ENCODE measurements at places on chromosomes 5 and 9.

- DNase-seq, result no peak
These were observed 71.1 kb downstream of the MLLT3 start for GRCh38 chr9:20551236-20551635.

DNA sequence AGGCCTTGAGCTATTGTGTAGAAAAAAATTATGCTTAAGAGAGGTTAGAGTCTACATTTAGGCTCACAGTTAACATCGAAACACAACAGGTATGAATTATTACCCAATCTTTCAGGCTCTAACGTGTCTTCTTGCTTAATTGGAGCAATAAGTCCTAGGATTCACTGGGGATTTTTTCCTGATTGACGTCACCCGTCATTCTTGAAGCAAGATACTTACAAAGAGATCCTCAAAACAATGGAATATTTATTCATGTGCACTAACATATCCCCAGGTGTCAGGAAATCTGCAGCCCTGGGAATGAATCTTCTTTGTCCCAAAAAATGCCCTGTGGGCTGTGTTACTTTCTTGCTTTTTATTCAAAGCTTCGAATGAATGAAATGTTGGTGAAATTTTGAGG, 413.5 kb downstream of the NFIB start:
- DNase-seq, result no peak

- no peak for DNase-seq
These were observed 17.5 kb downstream of the FBP2 start for GRCh38 chr9:94576131-94576530.

DNA sequence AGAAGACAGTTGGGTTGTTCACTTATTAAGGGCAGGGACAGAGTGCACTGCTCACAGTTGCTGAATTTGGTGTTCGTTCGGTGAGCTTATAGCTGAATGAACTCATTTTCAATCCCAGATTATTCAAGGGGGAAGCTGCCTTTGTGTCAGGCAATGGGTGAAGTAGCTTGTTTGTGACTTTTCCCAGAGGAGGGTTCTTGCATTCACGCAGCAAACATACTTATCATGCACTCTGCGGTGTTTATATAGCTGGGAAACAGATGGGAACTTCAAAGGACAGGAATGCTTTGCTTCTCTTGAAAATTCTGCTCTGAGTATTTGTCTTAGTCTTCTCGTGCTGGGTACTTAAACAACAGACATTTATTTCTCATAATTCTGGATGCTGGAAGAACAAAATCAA, 64.7 kb upstream of the ABCA1 start:
- no peak for DNase-seq
